ENCODE measurements at places on chromosomes 3 and 15.
A peak's percentile ranks its signal among the peaks of the same experiment; 100 is the strongest.

DNA sequence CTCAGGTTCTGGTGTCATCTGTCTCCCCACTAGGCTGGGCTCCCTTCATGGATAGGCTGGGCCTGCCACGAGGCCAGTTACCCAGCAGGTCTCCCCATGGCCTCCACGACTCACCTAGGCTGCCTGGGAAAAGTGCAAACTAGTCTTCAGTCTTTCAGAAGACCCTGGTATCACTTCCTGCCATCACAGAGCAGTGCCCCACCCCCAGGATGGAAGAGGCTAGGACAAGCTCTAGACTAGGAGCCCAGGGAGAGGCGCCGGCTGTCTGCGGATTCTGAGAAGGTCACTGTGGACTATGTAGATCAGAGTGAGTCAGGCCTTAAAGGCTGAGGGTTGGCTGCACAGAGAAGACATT, 63.7 kb downstream of the CORO2B start:
- DNase-seq: no peak

DNA sequence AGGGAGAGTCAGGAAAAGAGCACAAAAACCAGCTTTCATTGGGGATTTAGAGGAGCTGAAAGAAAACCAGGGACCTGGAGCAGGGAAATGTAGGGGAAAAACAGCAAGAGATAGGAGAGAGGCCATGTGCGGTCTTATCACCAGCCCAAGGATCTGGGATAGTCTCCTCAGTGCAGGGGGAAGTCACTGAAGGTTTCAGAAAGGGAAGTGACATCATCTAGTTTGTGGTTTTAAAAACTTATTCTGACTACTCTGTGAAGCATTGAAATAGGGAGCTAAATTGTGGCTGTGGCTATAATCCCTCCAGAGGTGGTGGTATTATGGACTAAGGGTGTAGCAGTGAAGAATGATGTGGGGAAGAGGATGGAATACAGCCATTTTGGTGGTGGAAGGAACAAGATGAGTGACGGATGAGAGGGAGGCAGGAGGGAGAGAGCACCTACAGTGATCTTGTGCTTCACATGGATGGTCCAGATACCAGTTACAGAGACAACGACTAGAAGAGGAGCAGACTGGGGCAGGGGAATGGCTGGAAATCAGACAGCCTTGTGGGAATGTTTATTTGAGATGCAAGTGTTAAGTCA, 72.7 kb downstream of the HMG20A start:
- DNase-seq: peak; percentile 40

DNA sequence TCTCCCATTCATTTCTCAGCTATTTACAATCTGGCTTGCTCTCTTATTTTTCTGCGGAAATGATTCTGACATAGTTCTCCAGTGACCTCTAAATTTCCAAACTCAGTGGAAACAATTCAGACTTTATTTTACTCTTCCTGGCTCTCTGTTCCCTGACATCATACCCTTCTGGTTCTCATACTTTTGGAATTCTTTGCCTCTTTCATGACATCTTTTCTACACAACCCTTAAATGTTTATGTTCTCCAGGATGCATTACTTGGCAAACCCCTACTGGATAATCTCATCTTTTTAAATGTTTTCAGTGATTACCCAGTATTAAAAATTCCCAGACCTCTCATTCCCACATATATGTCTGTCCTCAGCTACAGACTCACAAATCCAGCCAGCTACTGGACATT, 23.9 kb upstream of the PLSCR4 start:
- peak; percentile 91 for DNase-seq

DNA sequence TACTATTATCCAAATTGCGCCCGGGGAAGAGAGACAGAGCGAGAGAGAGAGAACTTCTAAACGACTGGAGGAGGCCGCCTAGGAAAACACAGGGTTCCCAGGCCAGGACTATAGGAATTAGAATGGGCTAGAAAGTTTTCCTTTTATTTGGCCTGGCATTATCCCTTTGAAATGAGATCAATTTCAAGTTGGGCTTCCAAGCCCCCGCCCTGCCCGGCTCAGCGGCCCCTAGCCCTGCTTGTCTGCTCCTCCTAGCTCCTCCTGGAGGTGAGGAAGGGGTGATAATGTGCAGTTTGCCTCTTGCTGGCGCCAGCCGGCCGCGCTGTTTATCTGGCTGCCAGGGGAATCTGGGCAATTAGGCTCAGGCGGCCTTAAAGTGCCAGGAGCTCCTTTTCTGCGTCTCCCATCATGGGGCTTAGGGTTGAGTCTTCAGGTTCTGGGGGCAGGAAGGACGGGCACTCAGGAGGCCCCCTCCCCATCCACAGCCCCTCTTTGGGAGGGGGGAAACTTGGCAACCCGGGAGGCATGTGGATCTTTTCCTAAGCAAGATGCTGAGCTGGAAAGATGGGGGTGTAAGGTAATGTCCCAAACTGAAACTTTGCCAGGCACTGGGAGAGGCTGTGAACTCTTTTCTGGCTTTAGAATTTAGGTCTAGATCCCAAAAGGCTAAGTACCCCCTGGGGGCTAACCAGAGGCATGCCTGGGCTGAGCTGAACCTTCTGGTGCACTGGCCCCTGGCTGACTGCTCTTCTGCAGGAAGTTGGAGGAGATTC, 5.5 kb downstream of the SMAD6 start:
- peak; percentile 59 for DNase-seq

DNA sequence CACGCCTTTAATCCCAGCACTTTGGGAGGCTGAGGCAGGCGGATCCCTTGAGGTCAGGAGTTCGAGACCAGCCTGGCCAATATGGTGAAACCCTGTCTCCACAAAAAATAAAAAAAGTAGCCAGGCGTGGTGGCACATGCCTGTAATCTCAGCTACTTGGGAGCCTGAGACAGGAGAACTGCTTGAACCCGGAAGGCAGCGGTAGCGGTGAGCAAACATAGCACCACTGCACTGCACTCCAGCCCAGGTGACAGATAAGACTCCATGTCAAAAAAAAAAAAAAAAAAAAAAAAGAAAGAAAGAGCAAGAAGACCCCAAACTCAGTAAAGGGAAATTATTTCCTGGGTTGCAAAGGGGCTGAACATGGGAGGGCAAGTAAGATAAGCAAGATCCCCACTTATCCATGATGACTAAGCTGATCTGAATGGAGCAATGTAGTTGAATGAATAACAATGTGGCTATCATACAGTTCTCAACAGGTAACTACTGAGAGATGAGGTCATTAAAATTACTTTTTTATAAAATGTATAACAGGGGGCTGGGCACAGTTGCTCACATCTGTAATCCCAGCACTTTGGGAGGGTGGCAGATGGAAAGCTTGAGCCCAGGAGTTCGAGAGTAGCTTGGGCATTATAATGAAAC, 46.0 kb downstream of the RBM15B start:
- DNase-seq: no peak

DNA sequence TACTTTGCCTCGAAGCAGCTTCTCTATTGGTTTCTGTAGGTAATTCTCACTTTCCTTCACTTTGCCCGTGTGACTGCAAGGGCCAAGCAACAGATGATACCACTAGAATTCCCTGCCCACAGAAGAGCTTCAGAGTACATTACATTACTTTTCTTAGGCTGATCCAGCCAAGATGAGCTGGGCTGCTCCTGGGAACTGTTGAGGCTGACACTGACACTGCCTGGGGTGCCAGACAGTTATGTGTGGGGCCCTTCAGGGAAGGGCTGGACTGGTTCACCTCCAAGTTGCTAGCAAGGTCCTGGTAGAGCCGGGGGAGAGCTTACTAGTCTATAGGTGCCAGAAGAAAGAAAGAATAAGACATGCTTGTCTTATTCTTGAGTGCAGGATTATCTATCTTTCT, 19.0 kb downstream of the GORASP1 start:
- DNase-seq: no peak

GRCh38 chr3:145648396-145648795, 512.6 kb downstream of the PLOD2 start:
- DNase-seq: no peak

- no peak for DNase-seq
Observed at GRCh38 chr15:78290222-78290621, 9.2 kb downstream of the SKIC8 start.

All from AG10803 (cell line).